Parietal lobe (tissue), 2 donors: ENCODE measurements at places on chromosomes 2 and 18. TPM values are rescaled to one million over a fixed set of nuclear protein-coding genes. Genes with fewer than 3 reads are reported as not detected.

Gene KHK
- 6.9 TPM for total RNA-seq

Gene SPP2
- total RNA-seq, result not detected

Gene TMEM178A
- total RNA-seq, result 32.2 TPM

Gene M1AP
- total RNA-seq, result not detected

Gene SERTAD2
- 11.0 TPM for total RNA-seq

Gene DYNAP
- total RNA-seq, result not detected
